ENCODE measurements at places on chromosomes 13 and 19.
A peak's percentile ranks its signal among the peaks of the same experiment; 100 is the strongest.

GRCh38 chr19:7575434-7576040 lies 20.1 kb upstream of the CAMSAP3 start:
- H3K4me3 ChIP-seq = no peak overlapping the region
- no peaks in the 10 kb centered on the region for H3K36me3 ChIP-seq
- H3K27ac ChIP-seq = no peak overlapping the region
- H3K27me3 ChIP-seq = no peaks in the 10 kb centered on the region
- no peaks in the 10 kb centered on the region for H3K4me1 ChIP-seq
- DNase-seq = no peak

DNA sequence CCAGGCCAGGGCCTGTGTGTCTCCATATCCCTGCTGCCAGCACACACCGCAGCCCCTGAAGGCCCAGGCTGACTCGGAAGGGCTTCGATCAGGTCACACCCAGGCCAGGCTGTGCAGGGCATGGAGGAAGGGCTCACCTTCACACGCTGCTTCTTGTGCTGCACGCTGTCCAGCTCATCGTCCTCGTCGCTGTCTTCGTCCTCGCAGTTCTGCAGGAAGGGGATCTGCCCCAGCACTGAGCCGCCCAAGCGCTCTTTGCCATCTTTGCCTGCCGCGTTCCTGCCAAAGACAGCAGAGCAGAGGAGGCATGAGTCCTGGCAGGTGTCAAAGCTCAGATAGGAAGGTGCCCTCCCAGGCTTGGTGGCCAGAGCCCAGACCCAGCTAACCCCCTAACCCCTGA lies 13.7 kb upstream of the PRKD2 start:
- H3K4me3 ChIP-seq = no peak overlapping the region
- no peaks in the 10 kb centered on the region for H3K4me1 ChIP-seq
- H3K27ac ChIP-seq = no peak overlapping the region
- no peak for DNase-seq
- peaks cover 23% of the 10 kb centered on the region for H3K36me3 ChIP-seq
- no peaks in the 10 kb centered on the region for H3K27me3 ChIP-seq

DNA sequence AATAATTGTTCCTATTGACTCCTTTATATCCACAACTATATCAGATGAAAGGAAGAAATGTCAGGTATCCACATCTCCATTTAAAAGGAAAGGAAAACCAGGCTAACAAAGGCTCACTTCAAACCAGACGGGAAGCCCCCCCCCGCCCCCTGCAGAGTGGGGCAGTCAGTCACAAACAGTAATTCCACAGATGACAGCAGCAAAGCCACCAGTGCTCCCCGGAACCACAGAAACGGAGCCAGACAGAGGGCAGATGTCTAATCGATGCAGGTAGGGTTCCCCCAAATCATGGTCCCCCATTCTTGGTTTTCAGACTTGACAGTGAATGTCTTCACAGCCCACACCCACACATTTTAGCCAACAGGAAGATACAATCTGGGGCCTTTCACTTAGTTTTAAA lies 100.8 kb downstream of the STK24 start:
- peaks cover 28% of the 10 kb centered on the region for H3K4me1 ChIP-seq
- H3K27ac ChIP-seq = peak overlapping the region; percentile 17
- H3K4me3 ChIP-seq = no peak overlapping the region
- peaks cover 2% of the 10 kb centered on the region for H3K36me3 ChIP-seq
- H3K27me3 ChIP-seq = no peaks in the 10 kb centered on the region

GRCh38 chr13:104976986-104977385 lies 1558.5 kb downstream of the EFNB2 start:
- no peak overlapping the region for H3K4me3 ChIP-seq
- DNase-seq = no peak
- no peak overlapping the region for H3K27ac ChIP-seq
- H3K4me1 ChIP-seq = no peaks in the 10 kb centered on the region
- H3K27me3 ChIP-seq = no peaks in the 10 kb centered on the region

DNA sequence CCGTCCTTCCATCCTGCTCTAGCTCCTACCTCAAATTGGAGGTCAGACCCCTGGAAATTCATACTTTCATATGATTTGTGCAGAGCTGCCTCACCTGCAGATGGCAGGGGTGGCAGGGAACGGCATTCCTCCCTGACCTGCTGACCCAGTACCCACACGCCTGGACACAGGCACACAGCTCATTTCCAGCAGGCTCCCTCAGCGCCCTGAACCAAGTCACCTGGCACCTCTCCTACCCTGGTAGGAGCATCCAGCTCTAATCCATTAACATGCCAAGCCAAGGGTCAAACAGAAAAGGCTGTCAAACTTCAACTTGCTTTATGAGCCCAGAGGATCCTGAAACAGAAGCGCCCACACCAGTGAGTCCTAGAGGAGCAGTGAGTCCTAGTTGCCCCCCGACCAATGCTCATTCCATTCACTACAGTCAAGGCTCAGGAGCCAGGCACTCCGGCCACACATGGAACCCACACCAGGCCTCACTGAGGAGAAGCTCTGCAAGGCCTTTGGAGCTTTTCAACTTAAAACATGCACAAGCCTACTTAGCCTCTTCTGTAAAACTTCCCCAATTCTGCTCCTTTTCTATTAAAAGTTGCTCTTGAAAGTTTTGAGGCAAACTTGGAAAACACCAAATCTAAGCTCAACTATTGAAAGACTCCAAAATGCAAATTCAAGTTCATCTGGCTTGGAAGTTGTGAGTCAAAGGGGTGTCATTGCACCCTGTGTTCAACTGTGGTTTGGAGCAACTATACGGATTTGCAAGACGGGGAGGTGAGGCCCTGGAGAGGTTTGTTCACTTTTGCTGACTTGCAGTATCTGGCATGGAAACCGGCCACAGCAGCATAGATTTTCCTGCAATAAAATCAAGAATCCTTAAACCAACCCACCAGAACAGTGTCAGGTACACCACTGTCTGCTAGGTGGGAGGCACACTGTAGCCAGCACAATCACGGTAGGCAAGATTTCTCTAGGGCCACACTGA lies 96.7 kb downstream of the CRYL1 start:
- no peak for DNase-seq
- H3K4me3 ChIP-seq = no peak overlapping the region
- no peaks in the 10 kb centered on the region for H3K36me3 ChIP-seq
- no peaks in the 10 kb centered on the region for H3K4me1 ChIP-seq
- H3K27me3 ChIP-seq = no peaks in the 10 kb centered on the region
- no peak overlapping the region for H3K27ac ChIP-seq

Data from mesendoderm (in vitro differentiated cells).